ENCODE measurements at places on chromosomes 12 and 14.

DNA sequence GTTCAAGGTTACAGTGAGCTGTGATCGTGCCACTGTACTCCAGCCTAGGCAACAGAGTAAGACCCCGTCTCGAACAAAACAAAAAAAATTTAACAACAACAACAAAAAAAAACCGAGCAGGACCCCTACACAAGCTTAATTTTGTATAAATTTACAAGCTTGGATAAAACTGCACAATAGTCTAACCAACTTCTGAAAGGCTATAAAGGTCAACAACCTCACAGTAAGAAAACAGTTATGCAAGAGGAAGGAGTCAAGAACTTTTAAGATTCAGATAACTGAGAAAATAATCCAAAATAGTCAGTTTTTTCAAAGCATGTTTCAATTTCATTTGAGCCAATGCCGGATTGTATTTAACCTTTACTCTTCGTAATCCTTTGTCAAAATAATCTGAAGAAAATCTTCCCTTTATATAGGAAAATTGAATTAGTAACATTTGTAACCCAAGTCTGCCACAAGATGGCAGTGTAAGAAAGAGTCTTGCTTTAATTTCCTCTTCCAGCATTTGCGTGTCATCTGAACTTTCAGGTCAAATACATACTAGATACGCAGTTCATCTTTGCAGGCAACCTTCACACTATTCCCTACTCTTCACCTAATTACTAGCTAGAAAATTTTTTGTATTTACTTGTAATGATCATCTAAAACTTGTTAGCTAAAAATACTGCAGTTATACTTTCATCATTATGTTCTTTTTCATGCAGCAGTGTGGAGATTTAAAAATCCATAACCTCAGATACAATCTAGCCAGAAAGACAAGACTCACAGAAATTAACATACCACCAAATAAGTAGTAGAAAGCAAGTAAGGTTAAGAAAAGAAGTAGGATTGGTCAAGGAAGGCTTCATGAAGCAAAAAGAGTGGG lies 5.8 kb downstream of the CCNB1IP1 start:
- DNase-seq: peak; percentile 55

- no peak for DNase-seq
Measured at GRCh38 chr12:110109037-110109836, 14.9 kb upstream of the IFT81 start.

- no peak for DNase-seq
Measured at GRCh38 chr14:37251775-37252174, 54.0 kb downstream of the MIPOL1 start.

GRCh38 chr12:93571925-93572711 lies at the start of gene SOCS2:
SOCS2 (plus strand) TSS chr12:93572675; CDS start chr12:93572898, 223 bp downstream.
- no peak for DNase-seq

GRCh38 chr12:51686727-51687126 lies 95.7 kb downstream of the SCN8A start:
- DNase-seq: no peak

DNA sequence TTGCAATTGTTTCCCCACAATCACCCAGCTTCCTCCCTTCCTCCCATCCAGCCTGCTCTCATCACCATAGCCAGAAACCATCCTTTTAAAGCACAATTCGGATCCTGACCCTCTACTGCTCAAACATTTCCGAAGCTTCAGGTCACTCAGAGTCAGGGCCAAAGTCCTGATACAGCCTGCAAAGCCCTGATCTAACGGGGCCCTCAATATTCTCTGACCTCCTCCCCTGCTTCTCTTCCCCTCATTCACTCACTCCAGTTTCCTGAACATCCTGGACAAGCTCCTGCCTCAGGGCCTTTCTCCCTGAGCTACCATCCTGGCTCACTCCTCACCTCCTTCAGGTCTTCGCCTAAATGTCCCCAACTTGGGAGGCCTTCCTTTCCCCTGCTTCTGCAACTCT lies 46.1 kb downstream of the PITPNM2 start:
- no peak for DNase-seq

DNA sequence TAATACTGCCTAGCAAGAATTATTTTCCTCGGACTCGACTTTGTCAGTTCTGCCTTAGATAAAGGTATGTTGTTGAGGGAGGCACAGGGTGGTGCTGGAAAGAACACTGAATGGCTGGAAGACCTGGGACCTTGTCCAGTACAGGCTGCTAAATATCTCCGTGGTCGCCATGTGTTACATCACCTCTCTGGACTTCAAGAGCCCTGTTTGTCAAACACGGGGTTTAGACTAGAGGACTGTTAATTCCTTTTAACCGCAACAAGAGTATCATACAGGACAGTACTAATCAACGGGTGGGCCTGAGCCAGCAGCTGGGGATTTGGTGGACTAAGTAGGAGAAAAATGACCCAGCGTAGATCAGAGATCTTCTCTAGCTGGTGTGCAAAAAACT lies 476.3 kb downstream of the LRIG3 start:
- no peak for DNase-seq

DNA sequence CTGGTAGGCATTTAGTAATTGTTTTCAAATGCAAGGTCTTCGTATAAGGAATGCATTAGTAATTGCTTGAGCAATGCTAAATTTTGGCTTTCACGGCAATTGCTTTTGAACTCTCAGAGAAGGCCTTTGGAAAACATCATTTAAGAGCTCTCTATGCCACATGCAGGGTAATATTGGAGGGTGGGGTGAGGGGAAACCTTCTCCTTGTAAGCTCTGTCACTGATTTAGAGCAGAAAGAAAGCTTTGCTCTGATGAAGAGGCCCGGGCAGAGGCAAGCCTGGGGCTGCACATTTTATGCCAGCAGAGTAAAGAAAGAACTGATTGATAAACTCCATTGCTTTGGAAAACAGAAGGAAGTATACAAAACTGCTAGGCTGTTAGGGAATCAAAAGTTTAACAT lies 70.9 kb downstream of the TRIM9 start:
- DNase-seq: no peak

DNA sequence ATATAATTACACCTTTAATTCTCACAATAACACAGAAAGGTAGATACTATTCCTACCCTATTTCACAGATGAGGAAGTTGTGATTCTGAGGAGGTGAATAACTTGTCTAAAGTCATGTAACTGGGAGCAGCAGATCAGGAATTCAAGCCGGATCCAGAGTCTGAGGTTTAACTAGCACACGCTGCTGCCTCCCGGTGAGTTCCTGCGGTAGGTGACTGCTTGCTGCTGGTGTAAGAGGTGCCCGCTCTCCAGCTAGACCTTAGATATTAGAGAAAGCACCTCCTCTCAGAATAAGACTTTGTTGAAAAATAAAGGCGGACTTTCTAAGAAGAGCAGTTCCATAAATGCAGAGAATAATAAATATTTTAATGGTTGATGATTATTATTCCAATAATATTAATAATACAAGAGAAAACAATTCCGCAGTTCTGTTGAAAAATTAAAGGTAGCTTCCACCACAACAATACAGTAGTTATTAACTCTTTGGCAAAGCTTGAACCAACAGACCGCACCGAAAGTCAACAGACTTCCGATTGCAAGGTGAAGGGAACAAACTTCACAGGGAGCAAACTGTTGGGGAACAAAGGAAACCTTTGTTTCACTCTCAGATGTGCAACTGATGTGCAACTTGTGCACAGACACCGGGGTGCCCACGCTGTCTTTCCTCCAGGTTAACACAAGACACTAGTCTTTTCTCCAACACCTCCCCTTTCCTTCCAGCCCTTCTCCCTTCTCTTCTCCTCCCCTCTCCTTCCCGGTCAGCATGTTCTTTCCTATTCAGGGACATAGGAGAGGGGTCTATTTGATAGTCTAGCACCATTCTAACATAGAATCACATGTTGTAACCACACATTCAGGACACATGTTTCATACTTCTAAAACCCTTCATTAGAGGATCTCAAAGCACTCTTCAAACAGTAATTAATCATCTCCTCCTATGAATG lies 73.2 kb upstream of the EGLN3 start:
- DNase-seq: no peak

DNA sequence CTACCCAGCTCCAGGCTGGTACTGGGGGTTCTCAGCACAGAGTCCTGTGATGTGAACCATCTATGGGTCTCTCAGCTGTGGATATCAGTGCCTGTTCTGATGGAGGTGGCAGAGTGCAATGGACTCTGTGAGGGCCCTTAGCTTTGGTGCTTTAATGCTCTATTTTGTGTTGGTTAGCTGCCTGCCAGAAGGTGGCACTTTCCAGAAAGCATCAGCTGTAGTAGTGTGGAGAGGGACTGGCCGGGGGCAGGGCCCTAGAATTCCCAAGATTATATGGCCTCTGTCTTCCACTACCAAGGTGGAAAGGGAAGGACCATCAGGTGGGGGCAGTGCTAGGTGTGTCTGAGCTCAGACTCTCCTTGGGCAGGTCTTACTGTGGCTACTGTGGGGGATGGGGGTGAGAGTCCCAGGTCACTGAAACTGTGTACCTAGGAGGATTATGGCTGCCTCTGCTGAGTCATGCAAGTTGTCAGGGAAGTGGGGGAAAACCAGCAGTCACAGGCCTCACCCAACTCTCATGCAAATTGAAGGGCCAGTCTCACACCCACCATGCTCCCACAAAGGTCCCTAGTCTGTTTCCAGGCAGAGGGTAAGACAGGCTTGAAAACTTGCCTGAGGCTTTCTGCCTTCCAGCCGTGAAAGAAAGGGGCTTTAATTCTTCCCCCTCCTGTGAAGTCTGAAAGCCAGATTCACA lies 878.1 kb downstream of the C12orf50 start:
- DNase-seq: no peak

DNA sequence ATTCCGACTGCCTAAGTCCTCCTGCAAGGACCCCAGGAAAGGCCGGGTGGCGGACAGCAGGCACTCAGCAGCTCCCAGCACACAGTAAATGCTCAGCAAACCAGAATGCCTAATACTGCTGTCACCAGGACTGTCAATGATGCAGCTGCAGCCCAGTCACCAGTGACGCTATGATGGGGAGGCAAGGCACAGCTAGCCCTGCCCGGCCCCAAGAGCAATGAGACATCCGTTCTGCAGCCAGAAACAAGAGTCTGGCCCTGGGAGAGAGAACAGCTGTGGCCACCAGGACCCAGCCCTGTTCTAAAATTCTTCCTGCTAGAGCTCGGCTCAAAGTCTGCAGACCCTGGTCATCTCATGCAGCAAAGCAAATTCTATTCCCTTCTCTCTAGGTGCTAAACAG lies 69.8 kb downstream of the NCOR2 start:
- DNase-seq: no peak

DNA sequence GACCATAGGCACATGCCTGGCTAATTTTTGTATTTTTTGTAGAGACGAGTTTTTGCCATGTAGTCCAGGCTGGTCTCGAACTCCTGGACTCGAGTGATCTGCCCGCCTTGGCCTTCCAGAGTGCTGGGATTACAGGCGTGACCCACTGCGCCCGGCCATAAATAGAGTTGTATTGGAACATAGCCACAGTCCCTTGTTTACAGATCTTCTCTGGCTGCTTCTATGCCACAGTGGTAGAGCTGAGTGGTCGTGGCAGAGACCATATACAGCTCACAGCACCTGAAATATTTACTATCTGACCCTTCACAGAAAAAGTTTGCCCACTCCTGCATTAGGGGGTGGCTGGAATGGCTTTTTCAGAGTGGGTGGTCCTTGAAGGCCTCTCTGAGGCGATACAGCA lies 28.0 kb upstream of the TSPAN9 start:
- DNase-seq: no peak

DNA sequence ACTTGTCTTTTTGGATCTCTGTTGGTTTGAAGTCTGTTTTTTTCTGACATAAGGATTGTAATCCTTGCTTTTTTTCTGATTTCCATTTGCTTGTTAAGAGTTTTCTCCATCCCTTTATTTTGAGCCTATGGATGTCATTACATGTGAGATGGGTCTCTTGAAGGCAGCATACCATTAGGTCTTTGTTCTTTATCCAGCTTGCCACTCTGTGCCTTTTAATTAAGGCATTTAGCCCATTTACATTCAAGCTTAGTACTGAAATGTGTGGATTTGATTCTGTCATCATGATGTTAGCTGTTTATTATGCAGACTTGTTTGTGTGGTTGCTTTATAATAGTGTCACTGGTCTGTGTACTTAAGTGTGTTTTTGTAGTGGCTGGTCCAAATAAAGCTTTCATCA lies 100.0 kb downstream of the CCDC91 start:
- DNase-seq: no peak

GRCh38 chr12:116418551-116418950 lies 140.6 kb upstream of the MAP1LC3B2 start:
- no peak for DNase-seq

All from NCI-H1930 (cell line).